ENCODE measurements at places on chromosomes 2 and 18.

- no peak for DNase-seq
Observed at GRCh38 chr2:123128951-123129350, 896.1 kb upstream of the CNTNAP5 start.

GRCh38 chr2:238379096-238379810 lies 47.5 kb upstream of the ASB1 start:
- DNase-seq: no peak

GRCh38 chr2:204005940-204006721 lies 69.6 kb downstream of the ICOS start:
- DNase-seq: no peak

- DNase-seq: no peak
Observed at GRCh38 chr2:120712180-120712681, 23.4 kb upstream of the GLI2 start.

Measured in muscle of arm (tissue), 14 donors.